Psoas muscle (tissue), 8 donors: ENCODE measurements at places on chromosomes 12 and 14.
A peak's percentile ranks its signal among the peaks of the same experiment; 100 is the strongest.

GRCh38 chr12:15767301-15767700 is 21.9 kb downstream of the EPS8 start:
- H3K27ac ChIP-seq = no peak overlapping the region
- no peaks in the 10 kb centered on the region for H3K36me3 ChIP-seq
- H3K27me3 ChIP-seq = no peaks in the 10 kb centered on the region
- no peak overlapping the region for H3K4me3 ChIP-seq
- no peaks in the 10 kb centered on the region for H3K4me1 ChIP-seq
- DNase-seq = no peak

- no peak overlapping the region for H3K27ac ChIP-seq
- H3K27me3 ChIP-seq = no peaks in the 10 kb centered on the region
- no peak overlapping the region for H3K4me3 ChIP-seq
These were observed 66.2 kb upstream of the DNM1L start for GRCh38 chr12:32612658-32613614.

GRCh38 chr12:64098709-64099354 is 123.3 kb downstream of the KICS2 start:
- no peaks in the 10 kb centered on the region for H3K36me3 ChIP-seq
- no peak for DNase-seq
- peaks cover 18% of the 10 kb centered on the region for H3K4me1 ChIP-seq
- H3K27ac ChIP-seq = peak overlapping the region; percentile 64

DNA sequence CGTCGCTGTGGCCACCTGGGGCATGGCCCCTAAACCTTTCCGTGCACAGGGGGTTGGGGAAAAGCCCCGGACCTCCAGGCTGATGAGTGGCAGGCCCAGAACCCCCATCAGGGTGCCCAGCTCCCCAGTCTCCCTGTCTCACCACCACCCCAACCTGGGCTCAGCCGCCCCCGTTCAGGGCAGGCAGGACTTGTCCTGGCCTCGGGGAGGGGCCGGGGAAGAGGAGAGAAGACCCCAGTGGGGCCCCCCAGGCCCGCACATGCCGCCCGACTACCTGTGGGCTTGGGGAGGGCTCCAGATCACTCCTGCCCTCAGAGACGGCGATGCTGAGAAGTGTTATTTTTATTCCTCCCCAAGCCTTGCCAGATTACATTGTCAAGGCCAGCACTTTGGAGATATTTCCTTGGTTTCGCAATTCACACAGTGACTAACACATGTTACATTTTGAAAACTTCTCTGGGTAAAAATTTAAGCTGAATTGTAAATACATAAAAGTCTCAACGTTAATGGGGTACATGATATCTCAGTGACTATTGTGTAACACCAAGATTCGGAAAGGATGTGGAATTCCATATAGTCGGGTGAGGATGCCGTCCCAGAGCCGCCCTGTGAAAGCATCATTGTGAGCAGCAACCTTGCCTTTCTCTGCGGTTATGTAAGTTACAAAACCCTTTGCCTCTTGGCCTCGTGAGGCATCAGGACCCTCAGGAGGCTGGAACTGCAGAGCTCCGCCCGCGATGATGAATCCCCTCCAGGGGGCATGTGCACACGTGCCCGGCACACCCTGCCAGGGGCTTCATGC is 85.6 kb upstream of the DIO3 start:
- peak; percentile 46 for DNase-seq
- H3K27me3 ChIP-seq = no peaks in the 10 kb centered on the region
- H3K36me3 ChIP-seq = no peaks in the 10 kb centered on the region
- no peak overlapping the region for H3K27ac ChIP-seq

DNA sequence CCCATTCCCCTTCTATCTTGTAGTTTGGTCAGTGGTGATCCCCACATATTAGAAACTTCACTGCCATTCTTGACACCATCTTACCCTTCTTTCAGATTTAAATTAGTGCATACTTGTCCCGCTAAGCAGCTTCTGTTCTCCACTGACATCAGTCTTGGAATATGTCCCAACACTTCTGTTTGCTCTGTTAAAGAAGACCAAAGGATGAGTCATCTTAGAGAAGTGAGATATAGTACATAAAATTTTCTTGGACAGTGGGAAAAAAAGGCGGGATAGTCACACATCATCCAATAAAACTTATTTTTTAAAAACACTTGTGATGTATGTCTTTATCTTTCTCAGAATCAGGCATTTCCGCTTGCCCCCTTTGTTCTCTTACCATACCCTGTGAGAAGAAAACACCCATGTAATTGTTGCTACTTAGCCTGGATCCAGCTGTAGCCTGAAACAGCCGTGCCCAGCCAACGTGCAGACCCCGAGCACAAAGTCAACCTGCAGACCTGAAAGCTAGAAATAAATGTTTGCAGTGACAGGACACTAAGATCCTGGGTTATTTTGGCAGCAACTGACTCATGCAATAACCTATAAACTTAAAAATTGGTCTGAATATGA is 100.1 kb upstream of the PDE3A start:
- H3K27ac ChIP-seq = no peak overlapping the region
- H3K36me3 ChIP-seq = no peaks in the 10 kb centered on the region
- peaks cover 25% of the 10 kb centered on the region for H3K4me1 ChIP-seq
- DNase-seq = no peak

- no peaks in the 10 kb centered on the region for H3K36me3 ChIP-seq
- no peak overlapping the region for H3K27ac ChIP-seq
- H3K4me1 ChIP-seq = no peaks in the 10 kb centered on the region
- DNase-seq = no peak
- no peaks in the 10 kb centered on the region for H3K27me3 ChIP-seq
These were observed 102.0 kb downstream of the MGST1 start for GRCh38 chr12:16449459-16449858.

GRCh38 chr12:45349916-45350315 is 134.0 kb downstream of the ANO6 start:
- no peak for DNase-seq
- H3K4me1 ChIP-seq = peaks cover 6% of the 10 kb centered on the region
- H3K36me3 ChIP-seq = peaks cover 81% of the 10 kb centered on the region
- no peak overlapping the region for H3K4me3 ChIP-seq
- H3K27me3 ChIP-seq = no peaks in the 10 kb centered on the region
- H3K27ac ChIP-seq = no peak overlapping the region
